ENCODE measurements at places on chromosomes 5 and 9.

DNA sequence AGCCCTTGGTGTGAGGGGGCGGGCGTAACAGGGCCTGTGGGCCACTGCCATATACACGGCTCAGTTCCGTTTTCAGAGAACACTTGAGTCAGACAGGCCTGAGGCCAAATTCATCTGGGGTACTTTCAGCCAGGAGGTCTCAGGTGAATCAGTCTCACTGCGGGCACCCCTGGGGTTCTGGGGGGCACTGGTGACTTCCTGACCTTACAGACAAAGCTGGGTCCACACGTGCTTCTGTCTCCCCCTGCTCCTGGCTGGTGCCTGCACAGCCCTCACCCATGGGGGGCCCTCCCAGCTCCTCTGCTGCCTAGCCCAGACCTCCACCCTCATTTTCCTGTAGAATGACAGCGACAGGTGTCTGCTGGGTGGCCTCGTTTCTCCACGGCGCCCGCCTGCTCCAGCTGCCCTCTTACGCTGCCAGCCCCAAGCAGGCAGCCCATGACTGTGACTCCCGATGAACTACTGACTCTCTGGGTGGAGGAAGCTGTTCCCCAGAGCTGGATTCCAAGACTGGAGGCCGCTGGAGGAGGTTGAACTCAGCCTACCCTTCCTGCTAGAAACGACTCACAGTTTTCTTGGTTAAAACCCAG, 374.1 kb upstream of the IRX4 start:
- no peak for DNase-seq

DNA sequence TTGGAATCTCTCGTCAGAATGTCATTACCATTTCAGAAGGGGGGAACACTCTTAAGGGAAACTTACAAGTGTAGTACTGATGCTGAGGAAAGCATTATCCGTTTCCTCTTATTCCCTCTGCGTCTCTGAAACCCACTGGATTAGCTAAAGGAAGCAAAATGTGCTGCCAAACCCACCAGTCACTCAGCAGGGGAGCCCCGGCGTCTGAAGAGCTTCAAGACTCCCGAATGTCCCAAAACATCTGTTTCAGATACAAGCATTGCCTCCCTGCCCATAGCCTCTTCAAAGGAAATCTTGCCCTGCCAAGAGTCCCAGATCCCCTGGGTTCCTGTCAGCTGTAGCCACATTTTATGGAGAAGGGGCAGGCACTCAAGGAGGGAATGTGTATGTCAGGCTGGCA, 1.0 kb upstream of the HCN1 start:
- DNase-seq = peak; percentile 37

GRCh38 chr5:75306746-75307145, 30.3 kb upstream of the HMGCR start:
- DNase-seq = no peak

- DNase-seq = no peak
Observed at GRCh38 chr9:137639303-137640051, 20.7 kb downstream of the EHMT1 start.

DNA sequence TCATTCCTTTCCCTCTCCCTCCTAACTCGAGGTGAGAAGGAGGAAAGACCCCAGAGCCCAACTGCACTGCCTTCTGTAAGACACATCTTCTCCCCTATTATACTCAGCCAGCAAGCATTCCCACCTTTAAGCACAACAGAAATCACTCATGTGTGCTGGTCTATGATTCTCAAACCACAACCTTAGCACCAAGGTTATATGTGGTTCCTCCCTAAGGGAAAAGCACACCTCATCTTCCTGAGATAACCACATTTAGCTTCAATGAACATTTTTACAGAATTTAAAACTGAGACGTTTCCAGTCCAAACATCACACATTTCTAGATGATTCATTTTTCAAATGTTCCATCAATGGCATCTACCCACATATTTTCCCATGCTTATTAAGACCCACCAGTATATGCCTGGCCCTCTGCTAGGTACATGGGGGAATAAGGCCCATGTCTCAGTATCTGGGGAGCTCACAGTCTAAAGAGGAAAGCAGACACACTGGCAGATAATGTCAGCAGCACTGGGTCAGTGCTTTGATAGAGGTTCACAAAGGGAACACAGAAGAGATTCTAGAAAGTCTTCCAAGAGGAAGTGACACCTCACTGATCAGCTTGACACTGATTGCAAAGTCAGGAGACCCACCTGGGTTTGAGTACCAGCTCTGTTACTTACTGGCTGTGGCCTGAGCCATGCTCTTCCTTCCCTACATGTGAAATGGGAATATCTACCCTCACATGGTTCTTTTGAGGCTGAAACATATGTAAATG, 245.4 kb downstream of the DENND1A start:
- no peak for DNase-seq

DNA sequence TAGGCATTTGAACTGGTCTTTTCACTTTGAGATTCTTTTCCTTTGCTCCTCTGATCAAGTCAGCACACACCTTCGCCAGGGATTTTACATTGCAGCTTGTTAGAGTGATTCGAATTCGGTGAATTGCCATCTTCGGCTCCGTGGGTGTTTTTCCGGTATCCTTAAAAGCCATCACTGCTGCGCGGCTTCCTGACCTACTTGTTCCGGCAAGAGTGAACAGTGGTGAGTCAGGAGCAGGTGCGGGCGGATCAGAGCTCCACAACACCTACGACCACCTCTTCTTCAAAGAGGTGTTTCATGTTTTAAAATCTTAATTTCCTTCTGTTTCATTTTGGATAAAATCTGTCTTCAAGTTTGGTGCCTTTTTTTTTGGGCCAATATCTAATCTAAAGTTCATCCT, 134.6 kb downstream of the TMC1 start:
- no peak for DNase-seq

DNA sequence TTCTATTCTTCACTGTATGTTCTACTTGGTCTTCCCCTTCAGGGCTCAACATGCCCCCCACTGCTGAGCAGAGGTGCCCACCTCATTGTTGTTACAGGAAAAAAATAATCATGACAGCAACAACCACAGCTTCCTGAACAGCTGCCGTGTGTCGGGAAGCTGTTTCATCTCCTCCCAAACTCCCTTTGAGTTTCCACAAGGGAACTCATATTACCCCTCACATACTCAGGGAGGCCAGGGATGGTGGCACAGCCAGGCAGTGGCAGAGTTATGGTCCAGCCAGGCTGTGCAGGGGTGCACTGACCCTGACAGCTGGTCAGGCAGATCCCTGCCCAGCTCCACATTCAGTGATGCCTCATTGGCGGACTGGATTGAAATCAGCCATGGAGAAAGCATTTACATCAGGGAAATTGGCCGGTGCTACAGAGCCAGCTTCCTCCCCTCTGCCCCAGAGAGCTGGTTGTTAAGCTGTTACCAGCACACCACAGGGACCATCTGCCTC, 37.3 kb downstream of the SARDH start:
- DNase-seq = peak; percentile 45

GRCh38 chr5:124996764-124997077, 250.3 kb upstream of the ZNF608 start:
- no peak for DNase-seq

DNA sequence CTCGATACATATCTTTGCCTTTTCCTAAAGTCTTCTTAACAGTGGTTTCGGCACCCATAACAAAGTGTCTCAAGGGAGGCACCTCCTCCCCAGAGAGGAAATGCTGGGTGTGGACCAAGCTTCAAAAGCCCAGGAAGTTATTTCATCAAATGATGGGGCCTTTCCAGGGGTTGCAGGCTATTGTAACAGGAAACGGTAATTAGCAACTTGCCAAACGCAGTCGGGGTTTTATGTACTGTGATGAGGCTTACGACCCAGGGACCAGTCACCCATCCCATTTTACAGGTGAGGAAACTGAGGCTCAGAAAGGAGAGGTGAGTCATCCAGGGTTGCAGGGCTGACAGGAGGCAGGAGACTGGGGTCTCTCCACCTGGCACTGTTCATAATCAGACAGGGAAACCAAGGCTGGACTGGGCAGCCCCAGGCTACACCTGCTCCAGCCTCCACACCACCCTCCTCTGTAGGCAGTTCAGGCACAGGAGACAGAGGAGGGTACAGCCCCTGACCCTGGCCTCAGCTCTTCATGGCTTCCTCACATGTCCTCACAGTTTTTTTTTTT, 30.0 kb upstream of the SUSD3 start:
- no peak for DNase-seq

DNA sequence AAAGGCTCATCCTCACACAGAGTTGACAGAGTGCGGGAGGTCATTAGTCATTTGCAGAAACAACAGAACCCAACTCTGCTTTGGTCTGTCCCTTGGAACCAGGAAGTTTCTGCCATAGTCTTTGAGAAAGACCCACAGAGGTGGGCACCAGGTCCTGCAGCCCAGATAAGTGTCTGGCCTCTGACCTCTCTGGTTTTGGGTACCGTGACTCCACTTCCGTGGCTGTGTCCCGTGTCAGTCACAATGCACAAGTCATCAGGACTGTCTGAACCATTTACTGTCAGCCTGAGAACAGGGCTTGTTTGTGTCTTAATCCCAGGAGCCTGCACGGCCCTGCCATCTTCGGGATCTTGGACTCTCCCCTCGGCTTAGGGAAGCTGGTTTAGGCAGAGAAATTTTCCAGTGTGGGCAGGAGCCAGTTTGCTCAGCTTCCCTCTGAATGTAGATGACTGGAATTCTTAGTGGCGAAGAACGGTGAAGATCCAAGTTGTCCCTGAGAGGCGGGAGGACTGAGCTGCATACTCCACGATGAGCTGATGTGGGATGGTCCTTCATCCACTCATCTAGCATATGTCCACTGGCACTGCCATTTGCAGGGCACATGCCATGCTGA, 11.9 kb downstream of the GSN start:
- DNase-seq = no peak

GRCh38 chr5:103293099-103293498, 34.5 kb downstream of the MACIR start:
- no peak for DNase-seq

- peak; percentile 11 for DNase-seq
Observed at GRCh38 chr5:35089334-35090314, 41.9 kb upstream of the AGXT2 start.

DNA sequence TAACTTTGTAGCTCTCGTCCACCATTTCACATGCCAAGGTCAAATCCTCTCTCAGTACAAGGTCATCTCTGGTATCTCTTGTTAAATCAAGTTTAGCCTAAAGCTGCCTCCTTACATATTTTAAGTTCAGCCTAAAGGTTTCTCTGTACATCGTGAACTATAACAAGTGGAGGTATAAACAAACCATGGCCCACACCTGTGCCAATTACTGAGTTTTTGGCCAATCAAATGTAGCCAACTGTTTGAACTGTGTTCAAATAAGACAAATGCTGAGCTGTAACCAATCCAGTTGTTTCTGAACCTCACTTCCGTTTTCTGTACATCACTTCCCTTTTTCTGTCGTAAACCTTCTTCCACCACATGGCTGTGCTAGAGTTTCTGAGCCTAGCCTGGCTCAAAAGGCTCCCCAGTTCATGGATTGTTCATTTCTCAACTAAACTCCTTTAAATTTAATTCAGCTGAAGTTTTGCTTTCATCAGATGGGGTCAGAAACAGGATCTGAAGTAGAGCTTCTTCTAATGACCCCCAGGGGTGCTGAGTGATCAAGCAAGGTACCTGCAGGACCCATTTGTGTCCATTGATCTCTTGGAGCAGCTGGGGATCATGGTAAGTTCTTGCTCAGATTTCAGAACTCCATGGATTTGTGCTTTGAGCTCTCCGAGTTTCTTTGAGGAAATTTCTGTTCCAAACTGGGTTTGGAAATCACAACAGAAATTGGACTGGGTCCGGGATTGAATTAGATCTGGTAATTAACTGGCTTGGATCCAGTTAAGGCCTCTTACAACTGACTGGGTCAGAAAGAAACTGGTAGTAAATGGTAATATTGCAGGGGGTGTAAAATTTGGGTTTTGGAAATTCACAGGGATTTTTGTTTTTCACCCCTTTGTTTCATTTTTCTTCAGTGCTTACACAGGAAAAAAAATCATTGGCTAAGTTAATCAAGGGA, 11.0 kb upstream of the NANS start:
- DNase-seq = no peak

Measured in NCI-H2171 (cell line).